ENCODE measurements at places on chromosomes 16 and 17.

DNA sequence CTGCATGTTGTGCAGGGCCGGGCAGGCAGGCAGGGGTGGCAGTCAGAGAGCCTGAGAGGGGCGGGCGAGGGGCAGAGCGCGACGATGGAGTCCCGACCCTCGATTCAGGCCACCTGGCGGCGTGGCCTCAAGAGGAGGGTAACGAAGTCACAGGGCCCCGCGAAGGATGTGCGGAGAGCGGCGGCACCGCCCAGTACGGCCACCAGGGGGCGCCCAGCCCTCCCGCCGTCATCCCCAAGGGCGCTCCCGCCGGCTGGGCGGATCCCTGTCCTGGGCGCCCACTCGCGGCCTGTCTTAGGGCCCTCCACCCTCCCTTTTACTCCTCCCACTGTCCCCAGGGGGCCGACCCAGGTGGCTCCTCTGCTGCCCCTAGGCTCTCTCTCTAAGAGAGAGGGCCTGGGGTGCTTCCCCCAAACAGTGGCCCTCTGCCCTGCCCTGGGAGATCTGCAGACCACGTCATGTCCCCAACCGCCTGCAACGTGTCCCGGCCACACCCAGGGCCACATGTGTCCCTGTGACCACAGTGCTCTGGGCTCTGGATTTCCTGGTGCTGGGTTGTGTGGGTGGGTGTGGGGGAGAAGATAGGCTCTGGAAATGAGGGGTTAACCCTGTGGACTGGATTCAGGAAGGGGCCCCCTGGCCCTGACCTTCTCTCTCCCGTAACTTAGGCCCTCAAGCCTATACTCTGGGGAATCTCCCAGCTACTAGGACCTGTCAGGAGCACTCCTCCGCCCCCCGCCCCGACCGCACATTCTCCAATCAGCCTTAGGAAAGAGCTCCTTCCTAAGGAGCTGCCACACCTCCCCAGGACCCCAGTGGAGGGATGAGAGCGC lies 5.9 kb downstream of the DPEP2 start:
- peak; percentile 58 for DNase-seq

DNA sequence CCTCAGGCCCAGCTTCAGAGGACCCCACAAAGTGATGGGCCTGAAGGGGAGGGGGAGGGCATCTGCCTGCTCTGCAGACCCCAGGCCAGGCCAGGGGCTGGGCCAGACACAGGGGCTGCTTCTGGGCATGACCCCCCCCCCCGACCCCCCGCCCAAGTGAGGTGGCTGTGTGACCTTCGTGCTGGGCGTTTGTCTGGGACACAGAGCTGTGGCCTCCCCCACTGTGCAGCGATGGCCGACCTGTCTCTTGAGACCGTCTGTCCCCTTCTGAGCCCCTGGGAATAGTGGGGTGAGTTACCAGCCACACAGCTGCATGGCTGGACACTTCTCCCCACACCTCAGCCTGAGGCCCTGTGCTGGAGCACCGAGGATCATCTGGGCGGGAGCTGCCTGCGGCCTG lies 34.8 kb upstream of the GNG13 start:
- DNase-seq, result no peak

DNA sequence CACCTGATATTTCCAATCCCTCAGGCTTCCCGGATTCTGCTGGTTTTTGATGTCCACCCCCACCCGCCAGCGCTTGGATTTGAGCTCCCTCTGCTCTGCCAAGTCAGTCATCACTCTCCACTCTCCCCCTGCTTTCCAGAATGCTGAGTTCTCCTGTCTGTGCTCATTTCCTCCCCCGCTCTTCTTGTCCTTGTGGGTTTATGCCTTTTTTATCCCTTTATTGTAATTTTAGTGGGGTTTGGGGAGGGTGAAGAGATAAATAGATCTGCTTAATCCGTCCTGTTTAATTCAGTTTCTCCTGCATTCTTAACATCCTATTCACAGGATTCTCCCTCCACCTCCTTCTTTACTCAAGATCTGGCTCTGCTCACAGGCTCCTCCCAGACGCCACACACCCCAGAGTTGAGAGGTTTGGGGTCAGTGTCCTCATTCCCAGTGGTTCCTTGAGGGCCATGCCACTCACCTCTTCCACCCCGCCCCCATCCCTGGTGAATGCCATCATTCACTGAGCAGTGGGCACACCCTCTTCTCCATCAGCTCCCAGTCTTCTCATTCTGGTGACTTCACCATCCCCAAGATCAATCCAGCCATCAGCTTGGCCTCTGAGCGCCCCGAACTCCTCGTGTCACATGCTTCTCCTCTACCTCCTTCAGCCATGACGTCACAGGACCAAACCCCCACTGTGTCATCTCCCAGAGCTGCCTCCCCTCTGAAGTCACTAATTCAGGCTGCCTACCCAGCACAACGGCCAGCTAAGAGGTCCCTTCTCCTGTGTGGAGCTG lies 15.1 kb upstream of the GUCY2D start:
- DNase-seq, result no peak

- no peak for DNase-seq
These were observed 245.0 kb downstream of the CPPED1 start for GRCh38 chr16:12558641-12559040.

- no peak for DNase-seq
These were observed 190.1 kb upstream of the HS3ST4 start for GRCh38 chr16:25501530-25502255.

GRCh38 chr16:22270525-22270924 lies 26.7 kb upstream of the POLR3E start:
- DNase-seq, result no peak

- DNase-seq, result no peak
These were observed 11.9 kb downstream of the FZD2 start for GRCh38 chr17:44568945-44569858.

DNA sequence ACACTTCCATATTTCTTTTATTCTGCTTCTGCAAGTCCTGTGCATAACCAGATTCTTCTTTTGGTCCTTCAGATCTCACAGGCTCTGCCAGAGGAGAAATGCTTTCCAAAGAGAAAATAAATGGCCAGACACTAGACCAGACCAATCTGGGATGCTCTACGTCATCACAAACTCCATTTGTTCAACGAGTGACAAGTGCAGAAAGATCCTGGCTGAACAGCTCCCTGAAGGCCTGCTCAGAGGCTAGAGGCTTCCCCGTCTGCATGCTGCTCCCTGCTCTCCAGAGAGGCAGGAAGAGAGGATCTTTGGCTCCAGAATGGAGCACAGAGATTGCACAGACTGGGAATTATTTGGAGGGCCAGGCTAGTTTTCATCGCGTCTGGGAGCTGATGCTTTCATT lies 232.7 kb downstream of the MAF start:
- no peak for DNase-seq

DNA sequence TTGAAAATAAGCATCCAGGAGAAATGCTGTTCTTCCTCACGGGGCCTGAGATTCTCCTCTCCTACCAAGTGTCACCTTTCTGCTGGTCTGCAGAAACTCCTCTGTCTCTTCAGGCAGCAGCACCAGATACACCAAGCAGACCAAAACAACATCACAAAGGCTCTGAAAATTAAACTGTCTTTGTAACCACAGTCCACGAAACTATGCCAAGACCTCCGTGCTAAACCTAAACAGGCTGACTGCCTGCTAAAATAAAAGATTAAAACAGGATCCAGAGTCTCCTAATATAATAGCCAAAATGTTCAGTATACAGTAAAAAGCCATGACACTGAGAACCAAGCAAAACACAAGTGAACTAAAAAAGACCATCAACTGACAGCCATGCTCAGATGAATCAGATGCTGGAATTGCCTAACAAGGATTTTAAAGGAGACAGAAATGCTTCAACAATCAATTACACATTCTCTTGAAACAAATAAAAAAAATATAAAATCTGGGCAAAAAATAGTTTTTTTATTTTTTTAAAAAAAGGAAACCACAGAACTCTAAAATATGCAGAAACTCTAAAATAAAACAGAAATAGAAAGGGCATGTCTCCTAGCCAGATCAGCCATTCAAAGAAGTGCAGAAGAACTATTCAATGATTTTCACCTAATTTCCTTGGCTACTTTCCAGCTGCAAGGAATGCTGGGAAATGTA lies 50.3 kb upstream of the TOX3 start:
- no peak for DNase-seq

DNA sequence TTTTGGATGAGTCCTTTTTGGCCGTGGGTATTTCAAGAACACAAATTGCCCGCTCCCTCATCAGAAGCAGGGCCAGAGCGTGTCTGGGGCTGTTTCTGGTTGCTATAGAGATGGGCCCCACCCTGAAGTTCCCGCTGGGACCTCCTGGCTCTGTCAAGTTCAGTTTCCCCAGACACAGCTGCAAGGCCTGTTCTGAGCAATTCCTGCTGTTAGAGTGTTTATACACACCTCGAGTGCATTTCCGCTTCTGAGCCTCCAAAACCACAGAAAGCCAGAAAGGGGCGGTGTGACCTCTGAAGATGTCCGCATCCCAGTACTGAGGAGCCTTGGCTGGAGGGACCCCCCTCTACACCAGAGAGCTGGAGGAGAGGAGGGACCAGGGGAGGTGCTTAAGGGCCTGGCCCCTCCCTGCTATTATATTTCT lies 9.3 kb upstream of the WBP2 start:
- DNase-seq, result no peak

Measured in stimulated activated CD4-positive, alpha-beta T cell treated with anti-CD3 and anti-CD28 coated beads, Interleukin-1b, Interleukin-23, amount 100 ng/mL, for 1 hour (primary cell).